ENCODE measurements at places on chromosomes 6 and 20. TPM values are rescaled to one million over a fixed set of nuclear protein-coding genes. Genes with fewer than 3 reads are reported as not detected.

- H3K27me3 ChIP-seq = no peaks in the 10 kb centered on the region
- DNase-seq = no peak
- H3K4me3 ChIP-seq = peak overlapping the region; percentile 92
- peak overlapping the region; percentile 98 for H3K27ac ChIP-seq
- peaks cover 39% of the 10 kb centered on the region for H3K4me1 ChIP-seq
Observed at GRCh38 chr6:41733360-41733706, 2.1 kb downstream of the TFEB start.

DNA sequence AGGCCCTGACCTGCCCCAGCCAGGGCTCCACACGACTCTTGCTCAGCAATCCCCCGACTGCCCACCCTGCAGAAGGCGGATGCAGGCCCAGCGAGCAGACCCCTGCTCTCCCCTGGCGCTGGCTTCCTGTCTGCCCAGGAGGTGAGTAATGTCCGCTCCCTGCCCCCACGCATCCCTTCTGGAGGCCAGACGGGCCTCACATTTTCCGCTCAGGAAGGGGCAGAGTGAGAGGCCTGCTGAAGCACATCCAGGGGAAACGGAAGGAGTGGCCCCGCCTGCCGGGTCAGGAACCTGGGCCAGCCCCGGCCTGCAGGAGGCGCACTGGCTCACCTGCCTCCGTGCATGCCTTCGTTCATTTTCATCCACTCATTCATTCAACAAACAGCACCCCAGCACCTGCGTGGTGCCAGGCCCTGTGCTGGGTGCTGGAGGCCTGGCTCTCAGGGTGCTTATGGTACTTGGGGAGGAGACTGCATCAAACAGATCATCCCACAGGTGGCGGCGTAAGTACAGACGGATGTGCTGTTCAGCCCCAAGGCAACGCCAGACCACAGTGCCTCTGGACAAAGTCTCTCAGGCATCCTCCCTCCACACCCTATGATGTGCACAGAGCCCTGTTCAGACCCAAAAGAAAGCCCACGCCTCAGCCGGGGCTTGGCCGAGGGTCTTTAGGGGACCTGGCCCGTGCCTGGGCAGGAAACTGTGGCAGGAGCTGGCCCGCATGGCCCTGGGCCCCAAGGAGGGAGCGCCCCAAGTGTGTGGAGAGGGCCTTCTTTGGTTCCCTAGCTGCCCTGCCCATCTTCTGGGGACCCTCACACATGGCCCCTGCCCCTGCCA, 112.1 kb downstream of the ASXL1 start:
- H3K36me3 ChIP-seq = no peaks in the 10 kb centered on the region
- peak; percentile 53 for DNase-seq
- H3K27ac ChIP-seq = peak overlapping the region; percentile 96
- H3K27me3 ChIP-seq = no peaks in the 10 kb centered on the region
- H3K4me1 ChIP-seq = peaks cover 98% of the 10 kb centered on the region
- no peak overlapping the region for H3K4me3 ChIP-seq

DNA sequence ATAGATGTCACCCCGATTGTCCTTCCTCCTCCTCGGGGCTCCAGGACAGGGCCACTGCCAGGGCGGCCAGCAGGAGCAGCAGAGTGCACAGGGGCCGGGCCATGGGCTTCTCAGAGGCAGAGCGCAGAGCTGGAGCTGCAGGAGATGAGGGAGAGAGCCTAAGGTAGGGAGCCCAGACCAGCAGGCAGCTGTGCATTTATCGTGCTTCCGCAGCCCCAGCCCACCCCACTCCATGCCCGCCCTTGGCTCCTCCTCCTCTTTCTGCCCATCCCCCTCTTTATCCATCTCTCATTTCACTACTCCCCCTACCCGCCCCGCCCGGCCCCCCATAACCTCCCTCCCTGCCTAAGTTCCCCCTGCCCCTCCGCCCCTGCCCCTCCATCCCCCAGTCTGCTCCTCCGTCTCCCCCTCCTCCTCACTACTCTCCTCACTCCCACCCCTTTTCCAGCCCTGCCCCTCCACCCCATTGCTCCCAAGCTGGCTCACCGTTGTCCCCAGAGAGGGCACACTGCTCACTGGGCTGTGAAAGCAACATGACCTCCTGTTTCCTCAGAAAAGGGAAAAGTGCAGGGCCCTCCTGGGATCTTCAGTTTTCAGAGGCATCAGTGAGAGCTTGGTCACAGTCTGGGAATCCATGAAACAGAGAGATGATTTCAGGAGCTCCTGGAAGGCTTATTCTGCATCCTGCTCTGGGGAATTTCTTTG, 25.5 kb upstream of the CST1 start:
- H3K27me3 ChIP-seq = no peaks in the 10 kb centered on the region
- no peak overlapping the region for H3K27ac ChIP-seq
- no peak for DNase-seq
- H3K4me1 ChIP-seq = no peaks in the 10 kb centered on the region

- H3K4me1 ChIP-seq = peaks cover 9% of the 10 kb centered on the region
- DNase-seq = no peak
- no peak overlapping the region for H3K4me3 ChIP-seq
- no peak overlapping the region for H3K27ac ChIP-seq
- H3K27me3 ChIP-seq = no peaks in the 10 kb centered on the region
- no peaks in the 10 kb centered on the region for H3K36me3 ChIP-seq
Observed at GRCh38 chr20:58576603-58576970, 61.4 kb upstream of the APCDD1L start.

DNA sequence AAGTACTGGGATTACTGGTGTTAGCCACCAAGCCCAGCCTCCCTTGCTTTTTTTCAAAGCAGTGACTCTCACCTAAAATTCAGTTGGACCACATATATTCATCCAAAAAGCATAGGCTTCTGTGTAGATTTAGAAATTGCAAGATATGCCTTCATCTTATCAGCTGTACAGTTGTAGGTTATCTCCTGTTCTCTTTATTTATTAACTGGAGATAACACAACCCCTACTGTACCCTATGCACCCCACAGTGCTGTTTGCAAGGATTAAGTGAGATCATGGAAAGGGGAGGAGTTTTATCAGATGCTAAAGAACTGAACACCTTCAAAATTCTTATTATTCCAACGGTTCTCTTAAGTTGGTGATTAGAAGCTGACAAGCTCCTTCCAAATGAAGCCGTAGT, 164.4 kb upstream of the JARID2 start:
- H3K27ac ChIP-seq = no peak overlapping the region

Gene PPIL6
- total RNA-seq = 4.0 TPM

Gene GCNT2
- 53.4 TPM for total RNA-seq

Gene HUS1B
- total RNA-seq = 3.7 TPM
